Stimulated activated CD4-positive, alpha-beta T cell treated with anti-CD3 and anti-CD28 coated beads, Interleukin-1b, Interleukin-23, amount 100 ng/mL, for 4 hours (primary cell): ENCODE measurements at places on chromosomes 5 and 9.

- no peak for DNase-seq
Observed at GRCh38 chr9:122406070-122406890, 35.5 kb downstream of the PTGS1 start.

GRCh38 chr9:136409557-136410455 is 608 bp downstream of the ENTR1 start:
- DNase-seq: peak; percentile 18

DNA sequence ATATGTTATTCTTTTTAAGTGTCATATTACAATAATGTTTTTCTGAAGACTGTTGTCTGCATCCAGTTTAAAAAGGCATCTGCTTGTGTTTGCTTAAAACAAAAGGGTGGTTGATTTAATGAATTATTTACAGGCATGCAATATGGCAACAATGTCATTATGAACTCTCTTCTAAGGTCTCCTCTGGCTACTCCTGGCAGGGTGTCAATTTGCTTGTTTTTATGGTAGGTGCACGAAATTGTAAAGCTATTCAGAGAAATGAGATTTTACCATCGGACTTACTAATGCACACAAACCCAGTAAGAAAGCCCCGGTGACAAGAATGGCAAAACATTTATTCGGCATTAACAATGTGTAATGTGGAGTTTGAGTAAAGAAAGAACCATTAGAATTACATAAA is 539.8 kb upstream of the ZNF608 start:
- DNase-seq: no peak

GRCh38 chr5:131854134-131854533 is 57.3 kb upstream of the FNIP1 start:
- no peak for DNase-seq

DNA sequence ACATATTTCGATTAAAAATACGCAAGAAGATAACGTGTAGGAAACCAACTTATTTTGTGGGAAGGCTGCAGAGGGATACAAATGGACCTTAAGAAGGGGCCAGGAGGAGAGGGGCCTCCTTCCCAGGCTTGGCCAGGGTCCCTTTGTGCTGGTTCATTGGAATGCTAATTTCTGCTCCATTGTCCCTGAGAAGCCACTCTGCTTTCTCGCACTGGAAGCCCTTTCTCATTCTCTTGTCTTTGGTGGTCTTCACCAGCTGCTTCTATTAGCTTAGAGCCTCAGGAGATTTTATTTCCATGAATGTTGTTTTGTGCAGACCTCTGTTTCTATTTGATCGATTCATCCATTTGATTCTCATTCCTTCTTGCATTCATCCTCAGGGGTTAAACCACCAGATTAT is 325.4 kb downstream of the TMEM38B start:
- no peak for DNase-seq

GRCh38 chr9:112925058-112925641 is 34.5 kb upstream of the SLC46A2 start:
- no peak for DNase-seq

DNA sequence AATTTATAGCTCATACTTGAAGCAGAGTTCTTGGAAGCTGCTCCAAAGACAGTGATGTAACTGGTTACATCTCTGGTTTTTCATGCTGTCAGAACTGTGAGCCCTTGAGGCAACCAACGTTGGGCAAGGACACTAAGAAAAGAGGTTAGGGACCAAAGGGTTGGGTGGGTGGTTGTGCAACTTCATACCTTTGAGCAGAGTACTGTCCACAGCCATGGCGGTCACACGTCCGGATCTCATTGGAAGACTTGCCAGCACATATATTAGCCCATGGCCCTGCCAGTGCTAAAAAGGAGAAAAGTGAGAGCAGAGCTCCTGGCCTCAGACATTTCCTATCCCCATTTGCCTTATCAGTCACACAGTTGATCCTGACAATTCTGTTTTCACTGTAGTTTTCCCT is 2.1 kb downstream of the LECT2 start:
- no peak for DNase-seq

DNA sequence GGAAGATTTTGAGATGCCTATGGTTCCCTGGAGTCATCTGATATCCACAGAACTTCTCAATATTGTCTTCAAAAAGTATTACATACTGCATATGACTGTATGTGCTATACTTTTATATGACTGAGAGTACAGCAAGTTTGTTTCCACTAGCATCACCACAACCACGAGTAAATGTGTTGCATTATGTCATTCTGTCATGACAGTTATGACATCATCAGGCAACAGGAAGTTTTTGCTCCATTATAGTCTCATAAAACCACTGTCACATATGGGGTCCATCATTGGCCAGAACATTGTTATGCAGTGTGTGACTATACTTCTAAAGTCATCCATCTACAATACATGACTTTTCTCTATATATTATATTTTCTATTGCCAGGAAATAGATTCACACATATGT is 831.7 kb downstream of the SEMA5A start:
- no peak for DNase-seq

DNA sequence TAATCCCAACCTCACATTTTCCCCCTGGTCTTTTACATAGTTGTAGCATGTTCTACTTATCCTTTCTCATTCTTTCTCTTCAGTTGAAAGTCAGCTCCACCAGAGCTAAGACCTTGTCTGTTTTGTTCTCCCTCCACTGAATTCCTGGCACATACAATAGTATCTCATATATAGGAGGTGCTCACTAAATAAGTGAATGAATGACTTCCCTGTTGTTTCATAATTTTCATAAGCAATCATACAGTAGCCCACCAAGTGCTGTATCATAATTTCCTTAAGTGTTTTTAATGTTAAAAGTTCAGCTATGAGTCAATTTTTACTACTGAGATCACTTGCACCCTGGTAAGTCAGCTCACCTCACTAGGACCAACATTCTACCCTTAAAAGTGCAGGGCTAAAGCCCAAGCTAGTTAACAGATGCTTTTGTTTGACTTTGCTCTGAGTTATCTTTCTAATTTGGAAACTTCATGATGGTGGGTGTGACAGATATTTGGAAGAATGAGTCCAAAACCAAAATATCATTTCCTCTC is 27.6 kb downstream of the TMEM245 start:
- DNase-seq: no peak

- DNase-seq: no peak
Observed at GRCh38 chr9:38032266-38033110, 36.5 kb downstream of the SHB start.

- DNase-seq: no peak
Observed at GRCh38 chr5:106135473-106135872, 1535.3 kb downstream of the EFNA5 start.

DNA sequence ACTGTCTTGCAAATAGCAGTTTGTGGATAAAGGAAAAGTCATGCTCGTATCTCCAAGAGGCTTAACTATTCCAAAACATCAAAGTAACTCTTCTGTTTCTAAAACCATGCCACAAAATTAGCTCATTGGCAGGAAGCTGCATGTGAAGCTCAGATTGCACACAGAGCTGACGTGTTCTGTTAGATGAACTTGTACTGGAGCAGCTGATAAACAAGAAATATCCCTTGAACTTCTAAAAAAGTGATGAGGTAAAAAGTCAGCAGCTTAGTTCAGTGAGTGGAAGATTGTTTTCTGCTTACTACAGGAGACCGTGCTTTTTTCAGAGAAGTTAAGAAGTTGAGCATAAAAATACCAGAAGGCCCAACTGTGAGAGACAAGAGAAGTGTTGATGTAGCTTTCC is 113.2 kb downstream of the SLC12A2 start:
- no peak for DNase-seq

- no peak for DNase-seq
Observed at GRCh38 chr5:4244306-4244705, 648.7 kb downstream of the IRX1 start.

GRCh38 chr5:85484982-85485574 is 1100.4 kb upstream of the EDIL3 start:
- no peak for DNase-seq

- no peak for DNase-seq
Observed at GRCh38 chr5:172038167-172038566, 31.7 kb upstream of the FBXW11 start.

DNA sequence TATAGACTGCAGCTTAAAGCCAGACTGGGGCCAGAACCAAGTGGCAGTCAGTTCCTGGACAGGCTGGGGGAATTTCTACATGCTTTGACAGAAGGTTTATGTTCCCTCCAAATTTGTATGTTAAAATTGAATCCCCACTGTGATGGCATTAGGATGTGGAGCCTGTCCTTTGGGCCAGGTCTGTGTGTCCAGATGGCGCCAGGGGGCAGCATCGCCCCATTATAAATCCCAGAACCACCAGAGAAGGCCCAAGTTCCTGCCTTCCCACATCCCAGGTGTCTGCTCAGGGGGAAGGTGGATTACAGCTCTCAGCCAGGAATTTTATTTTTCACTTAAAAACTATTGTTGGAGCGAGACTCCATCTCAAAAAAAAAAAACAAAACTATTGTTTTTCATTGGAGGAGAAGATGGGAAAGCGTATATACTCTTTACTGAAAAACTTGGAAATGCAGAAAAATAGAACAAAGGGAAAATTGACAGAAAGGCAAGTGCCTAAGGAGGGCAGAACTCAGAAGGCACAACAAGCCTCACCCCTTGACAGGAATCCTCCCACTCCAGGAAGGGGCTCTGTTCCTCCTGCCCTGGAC is 5.0 kb downstream of the IL3 start:
- no peak for DNase-seq

GRCh38 chr5:81724108-81724507 is 26.8 kb downstream of the SSBP2 start:
- DNase-seq: no peak

DNA sequence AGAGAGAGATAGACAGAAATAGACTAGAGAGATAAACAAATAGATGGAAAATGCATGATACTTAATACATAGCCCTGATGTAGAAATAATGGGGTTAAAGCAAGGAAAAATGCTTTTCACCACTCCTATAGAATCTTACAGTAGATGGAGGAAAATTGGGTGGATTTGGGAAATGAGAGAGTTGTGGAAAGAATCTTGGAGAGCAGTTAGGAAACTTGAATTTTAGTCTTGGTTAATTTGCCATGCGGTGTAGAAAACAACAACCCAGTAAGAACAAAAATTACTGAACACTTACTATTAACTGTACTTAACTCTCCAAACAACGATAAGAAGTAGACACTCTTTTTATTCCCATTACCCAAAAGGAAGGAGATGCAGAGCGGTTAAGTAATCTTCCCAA is 329.8 kb downstream of the ZNF608 start:
- DNase-seq: no peak

- no peak for DNase-seq
Observed at GRCh38 chr9:127194881-127195713, 69.5 kb upstream of the GARNL3 start.

GRCh38 chr5:138950421-138951031 is 75.4 kb upstream of the LRRTM2 start:
- no peak for DNase-seq

- no peak for DNase-seq
Observed at GRCh38 chr5:163604013-163604412, 98.6 kb downstream of the MAT2B start.

- DNase-seq: no peak
Observed at GRCh38 chr9:99457406-99457805, 235.3 kb downstream of the SEC61B start.

DNA sequence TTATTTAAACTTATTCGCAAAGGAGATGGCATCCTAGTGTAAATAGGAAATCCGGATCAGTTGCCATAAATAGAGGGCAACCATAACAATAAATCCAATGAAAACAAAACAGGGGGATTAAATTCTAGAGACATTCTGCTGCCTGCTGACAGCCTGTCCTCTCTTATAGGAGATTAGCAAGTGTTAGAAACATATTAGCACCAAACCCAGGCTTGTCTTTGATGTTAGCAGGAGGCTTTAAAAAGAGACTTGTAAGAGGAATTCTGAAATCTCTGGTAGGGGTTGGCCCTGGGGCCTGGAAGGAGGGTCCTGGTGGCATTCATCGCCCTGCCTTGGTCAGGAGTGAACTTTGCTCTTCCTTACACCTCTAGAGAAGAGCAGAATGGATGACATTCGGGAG is 21.6 kb downstream of the NDST1 start:
- no peak for DNase-seq

DNA sequence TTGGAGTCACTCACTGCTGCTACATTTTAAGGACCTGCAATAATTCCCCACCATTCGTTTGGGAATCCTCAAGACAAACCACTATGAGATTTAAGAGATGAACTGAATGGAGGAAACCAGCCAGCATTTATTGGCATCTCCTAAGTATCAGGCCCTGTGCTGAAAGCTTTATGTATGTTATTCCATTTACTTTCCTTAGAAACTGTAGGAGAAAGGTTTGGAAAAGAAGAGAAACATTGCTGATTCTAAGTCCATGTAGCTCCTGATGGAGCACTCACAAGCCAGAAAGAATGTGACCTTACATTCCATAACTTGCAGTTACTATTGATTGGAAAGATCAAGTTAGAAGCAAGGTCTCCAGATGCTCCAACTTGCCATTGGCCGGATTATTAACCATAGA is 267.4 kb downstream of the GAS1 start:
- DNase-seq: no peak

- no peak for DNase-seq
Observed at GRCh38 chr9:86064220-86064619, 35.1 kb downstream of the GOLM1 start.

DNA sequence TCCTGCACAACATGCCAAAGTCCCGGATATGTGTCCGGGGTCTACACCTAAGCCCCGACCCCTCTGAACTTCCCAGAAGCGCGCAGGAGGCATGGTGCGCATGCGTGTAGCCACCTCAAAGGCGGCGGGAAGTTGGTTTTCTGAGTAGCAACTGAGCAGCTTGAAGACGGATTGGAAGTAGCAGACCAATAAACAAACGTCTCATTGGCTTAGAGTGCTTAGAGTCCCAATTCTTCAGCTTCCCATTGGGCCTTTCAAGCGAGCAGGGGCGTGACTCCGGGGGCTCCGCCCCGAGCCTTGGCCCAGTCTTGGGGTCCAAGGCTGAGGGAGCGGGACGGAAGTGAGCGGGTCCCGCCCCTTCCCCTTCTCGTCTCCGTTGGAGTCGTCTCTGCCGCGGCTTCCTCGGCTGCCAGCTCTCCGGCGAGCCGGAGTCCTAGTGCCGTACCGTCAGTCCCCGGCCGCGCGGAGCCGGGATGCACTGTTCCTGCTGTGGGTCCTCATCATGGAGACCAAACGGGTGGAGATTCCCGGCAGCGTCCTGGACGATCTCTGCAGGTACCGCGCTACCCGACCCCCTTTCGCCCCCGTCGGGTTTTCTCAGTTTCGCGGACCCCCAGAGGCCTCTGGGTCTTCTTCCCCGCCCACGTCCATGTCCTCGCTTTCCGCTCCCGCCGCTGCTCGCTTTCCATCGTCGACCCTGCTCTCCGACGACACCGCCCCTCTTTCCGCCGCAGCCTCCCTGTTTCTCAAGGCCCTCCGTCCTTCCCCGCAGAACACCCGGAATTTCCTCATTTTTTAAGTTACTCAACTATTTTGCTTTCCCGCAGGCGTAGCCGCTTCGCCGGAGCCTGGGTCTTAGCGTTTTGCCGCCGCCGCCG is at the start of gene DCP2:
DCP2 (plus strand) TSS at position 367 of the 878 bp plus-strand sequence; CDS start at position 503, 136 bp downstream.
- peak; percentile 86 for DNase-seq
